ENCODE measurements at places on chromosomes 5 and 9.

GRCh38 chr5:151023651-151024050 is 3.3 kb downstream of the GPX3 start:
- no peak for DNase-seq

DNA sequence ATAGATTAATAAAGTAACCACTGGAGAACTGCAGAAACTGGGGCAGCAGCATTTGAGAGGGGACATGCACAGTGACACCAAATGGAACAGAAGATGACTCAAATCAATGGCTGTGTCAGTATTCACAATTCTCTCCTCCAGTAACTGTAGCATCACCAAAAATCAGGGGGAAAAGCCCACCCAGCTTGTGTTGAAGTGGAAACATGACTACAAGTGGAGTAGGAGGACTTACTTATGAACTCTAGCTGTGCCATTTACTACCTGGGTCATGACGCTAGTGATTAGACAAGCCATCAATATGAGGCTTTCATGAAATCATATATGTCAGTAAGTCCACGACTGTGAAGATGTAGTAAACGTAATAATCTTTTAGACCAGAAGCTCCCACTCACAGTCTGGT is 199.8 kb upstream of the PTGER4 start:
- DNase-seq: no peak

- DNase-seq: no peak
Measured at GRCh38 chr9:82604947-82605656, 457.8 kb downstream of the RASEF start.

- no peak for DNase-seq
Measured at GRCh38 chr9:128161215-128161902, 1.3 kb downstream of the BBLN start.

- no peak for DNase-seq
Measured at GRCh38 chr5:133950821-133951612, 17.4 kb downstream of the C5orf15 start.

DNA sequence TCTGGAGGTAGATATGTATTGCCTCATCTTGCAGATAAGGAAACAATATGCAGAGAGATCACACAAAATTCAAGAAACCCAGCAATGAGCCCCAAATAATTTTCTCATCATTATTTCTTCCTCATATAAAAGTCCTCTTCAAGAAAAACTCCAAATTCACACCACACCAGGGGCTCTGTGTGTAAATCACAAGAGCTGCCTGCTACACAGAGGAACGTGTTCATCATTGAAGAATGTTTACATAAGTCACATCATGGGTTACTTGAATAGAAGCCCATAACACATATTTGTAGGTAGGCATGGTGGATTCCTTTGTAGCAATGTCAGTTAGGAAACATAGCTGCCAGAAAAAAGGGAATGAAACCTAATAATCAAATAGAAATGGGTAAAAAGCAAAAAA is 308.1 kb upstream of the TLE4 start:
- DNase-seq: no peak

DNA sequence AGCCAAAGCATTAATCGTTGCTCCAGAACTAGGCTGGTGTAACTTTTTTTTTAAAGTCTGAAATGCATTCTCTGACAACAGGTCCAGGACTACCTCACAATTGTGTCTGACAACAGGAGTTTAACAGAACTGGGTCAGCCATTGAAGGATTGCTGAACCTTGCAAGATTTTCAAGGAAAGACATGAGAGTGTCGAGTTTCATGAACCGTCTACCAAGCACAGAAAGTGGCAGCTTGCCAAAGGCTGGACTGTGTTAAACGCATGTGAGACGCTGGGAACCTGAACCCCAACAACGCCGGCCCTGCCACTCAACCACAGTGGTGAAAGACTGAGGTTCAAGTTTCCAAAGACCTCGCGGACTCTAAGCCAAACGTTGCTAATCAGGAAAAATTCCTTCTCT is 79.1 kb downstream of the LHFPL2 start:
- DNase-seq: no peak

- no peak for DNase-seq
Measured at GRCh38 chr9:90033028-90033650, 428.3 kb downstream of the GADD45G start.

GRCh38 chr5:133276171-133276570 is 224.4 kb downstream of the HSPA4 start:
- no peak for DNase-seq

DNA sequence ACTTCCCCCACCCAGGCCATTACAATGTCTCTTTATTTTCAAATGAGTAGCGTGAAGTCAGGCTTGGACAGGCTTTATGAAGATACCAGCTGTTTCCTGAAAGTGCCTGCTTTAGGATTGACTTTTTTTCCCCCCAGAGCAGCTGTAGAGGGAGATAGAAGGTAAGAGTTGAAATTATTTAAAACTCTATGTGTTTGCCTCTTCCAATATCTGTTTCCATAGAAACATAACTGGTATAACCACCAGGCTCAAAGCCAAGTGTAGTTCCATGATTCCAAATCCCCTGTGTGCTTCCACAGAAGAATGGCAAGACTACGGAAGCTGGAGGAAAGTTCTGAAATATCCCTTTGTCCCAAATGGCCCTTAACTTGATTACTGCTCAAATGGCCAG is 87.4 kb upstream of the TBC1D2 start:
- DNase-seq: no peak

GRCh38 chr9:70816316-70816715 is 305.1 kb downstream of the TRPM3 start:
- no peak for DNase-seq

- no peak for DNase-seq
Measured at GRCh38 chr5:138986186-138986800, 111.2 kb upstream of the LRRTM2 start.

GRCh38 chr9:16879416-16879815 is 8.9 kb upstream of the BNC2 start:
- DNase-seq: no peak

DNA sequence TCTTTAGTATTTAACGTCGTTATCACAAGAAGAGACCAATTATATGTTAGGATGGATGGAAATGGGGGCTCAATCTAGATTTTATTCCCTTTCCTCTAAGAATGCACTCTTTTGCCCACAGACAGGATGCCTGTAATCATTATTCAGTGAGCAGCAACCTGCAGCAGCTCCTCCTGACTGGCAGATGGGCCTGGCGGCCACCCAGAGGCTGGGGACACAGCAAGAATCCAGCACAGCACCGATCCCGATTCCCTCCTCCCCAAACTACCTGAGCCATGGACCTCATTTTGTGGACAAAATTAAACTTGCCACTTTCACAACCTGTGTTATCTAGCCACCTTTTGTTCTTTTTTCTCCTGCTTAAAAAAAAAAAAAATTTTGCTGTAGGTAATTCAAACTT is 101.0 kb downstream of the USP20 start:
- DNase-seq: no peak

DNA sequence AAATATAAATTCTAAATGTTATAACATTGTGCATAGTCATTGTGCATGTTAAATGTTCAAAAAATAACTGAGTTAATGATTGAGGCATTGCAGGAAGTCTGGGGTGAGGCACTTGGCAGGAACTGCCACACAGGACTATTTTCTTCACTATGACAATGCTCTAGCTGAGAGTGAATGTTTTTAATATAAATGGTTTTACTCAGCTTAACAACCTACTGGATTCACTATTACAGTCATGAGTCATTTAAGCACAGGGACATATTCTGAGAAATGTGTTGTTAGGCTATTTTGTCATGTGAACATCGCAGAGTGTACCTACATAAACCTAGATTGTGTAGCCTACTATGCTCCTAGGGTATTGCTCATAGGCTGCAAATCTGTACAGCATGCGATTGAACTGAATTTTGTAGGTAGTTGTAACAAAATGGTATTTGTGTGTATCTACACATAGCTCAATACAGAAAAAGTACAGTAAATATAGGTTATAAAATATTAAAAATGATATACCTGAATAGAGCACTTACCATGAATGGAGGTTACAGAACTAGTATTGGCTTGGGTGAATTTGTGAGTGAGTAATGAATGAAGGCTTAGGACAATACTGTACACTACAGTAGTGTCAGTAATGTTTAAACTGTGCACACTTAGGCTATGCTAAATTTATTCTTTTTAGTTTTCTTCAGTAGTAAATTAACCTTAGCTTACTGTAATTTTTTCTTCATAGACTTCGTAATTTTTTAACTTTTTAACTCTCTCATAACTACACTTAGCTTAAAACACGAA is 346.1 kb upstream of the PTGER4 start:
- DNase-seq: no peak

- no peak for DNase-seq
Measured at GRCh38 chr5:57937025-57937424, 454.4 kb upstream of the ACTBL2 start.

GRCh38 chr5:163586531-163586956 is 81.1 kb downstream of the MAT2B start:
- no peak for DNase-seq

- no peak for DNase-seq
Measured at GRCh38 chr9:127370672-127371648, 26.0 kb upstream of the SLC2A8 start.

DNA sequence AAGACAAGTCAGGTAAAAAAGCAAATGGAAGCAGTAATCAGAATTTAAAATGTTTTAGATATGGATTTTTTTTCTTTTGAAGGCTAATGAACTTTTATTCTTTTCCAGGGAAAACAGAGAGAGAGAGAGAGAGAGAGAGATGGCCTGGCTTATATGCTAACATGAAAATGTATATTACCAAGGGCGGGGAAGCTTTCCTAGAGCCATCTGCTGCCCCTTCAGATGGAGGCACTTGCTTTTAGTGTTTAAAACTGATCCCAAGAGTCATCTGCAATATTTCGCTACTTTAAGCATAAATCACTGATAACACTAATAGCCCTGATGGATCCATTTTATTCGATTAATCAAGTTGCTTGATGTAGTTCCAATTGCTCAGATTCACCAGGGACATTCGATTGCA is 186.1 kb upstream of the ADAMTS16 start:
- DNase-seq: no peak

GRCh38 chr5:72658761-72659540 is 151.7 kb upstream of the ZNF366 start:
- no peak for DNase-seq

- DNase-seq: no peak
Measured at GRCh38 chr9:134724912-134725604, 83.5 kb downstream of the COL5A1 start.

DNA sequence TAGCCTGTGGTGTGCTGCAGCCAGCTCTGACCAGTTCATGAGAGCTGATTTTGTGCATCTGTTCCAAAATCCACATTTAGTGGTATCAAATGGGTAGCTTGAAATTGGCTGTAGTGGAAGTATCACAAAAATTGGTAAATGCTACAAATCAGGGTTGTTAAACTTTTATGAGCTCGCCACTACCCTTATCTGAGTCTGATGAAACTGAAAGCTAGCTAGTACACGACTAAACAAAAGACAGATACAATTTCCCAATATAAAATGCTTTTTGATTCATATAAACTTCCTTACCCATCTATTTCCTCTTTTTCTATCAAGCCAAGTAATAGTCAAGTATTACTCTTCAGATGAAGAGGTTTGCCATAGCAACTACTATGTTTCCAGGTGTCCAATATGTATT is 392.0 kb downstream of the TMEM161B start:
- no peak for DNase-seq

- no peak for DNase-seq
Measured at GRCh38 chr5:167317884-167318283, 973.6 kb upstream of the WWC1 start.

Data from NCI-H2081 treated with DMSO at 0.1 percent for 48 hours (cell line).